ENCODE measurements at places on chromosomes 11 and 22. TPM values are rescaled to one million over a fixed set of nuclear protein-coding genes. Genes with fewer than 3 reads are reported as not detected.

SCO2 gene
- total RNA-seq, result 3.1 TPM

OR8A1 gene
- total RNA-seq, result not detected

MUC2 gene
- not detected for total RNA-seq

ZP1 gene
- total RNA-seq, result not detected

LYVE1 gene
- total RNA-seq, result 441 TPM

OR5A1 gene
- total RNA-seq, result not detected

CARD16 gene
- 65.6 TPM for total RNA-seq

MYO7A gene
- total RNA-seq, result 8.3 TPM

RRP7A gene
- 30.7 TPM for total RNA-seq

CCND1 gene
- total RNA-seq, result 302 TPM

MS4A6E gene
- total RNA-seq, result not detected

OR5B21 gene
- total RNA-seq, result not detected

KRTAP5-2 gene
- total RNA-seq, result not detected

MS4A12 gene
- total RNA-seq, result not detected

MMP12 gene
- total RNA-seq, result not detected

NXPE4 gene
- total RNA-seq, result not detected

FLRT1 gene
- not detected for total RNA-seq

CCDC116 gene
- 0.13 TPM for total RNA-seq

TRIM51 gene
- not detected for total RNA-seq

OR52N4 gene
- total RNA-seq, result not detected

BRSK2 gene
- 0.38 TPM for total RNA-seq

NEFH gene
- 0.13 TPM for total RNA-seq

LDHAL6A gene
- total RNA-seq, result not detected

OR4A16 gene
- not detected for total RNA-seq

YAP1 gene
- 109 TPM for total RNA-seq

TENM4 gene
- 0.13 TPM for total RNA-seq

MOGAT2 gene
- total RNA-seq, result not detected

APOL5 gene
- not detected for total RNA-seq

DRD4 gene
- under 0.01 TPM for total RNA-seq

MPZL3 gene
- total RNA-seq, result 3.7 TPM

OR6A2 gene
- 0.25 TPM for total RNA-seq

KRTAP5-10 gene
- not detected for total RNA-seq

ST14 gene
- total RNA-seq, result under 0.01 TPM

CALCA gene
- not detected for total RNA-seq

CYTH4 gene
- total RNA-seq, result 0.13 TPM

OR5M11 gene
- not detected for total RNA-seq

SMIM38 gene
- not detected for total RNA-seq

KRTAP5-9 gene
- not detected for total RNA-seq

SYT12 gene
- under 0.01 TPM for total RNA-seq

GSTT2B gene
- 7.0 TPM for total RNA-seq

FBLN1 gene
- total RNA-seq, result 1.0 TPM

CCDC81 gene
- 0.25 TPM for total RNA-seq

DNAJB7 gene
- total RNA-seq, result not detected

All from dermis microvascular lymphatic vessel endothelial cell (primary cell).